ENCODE measurements at places on chromosomes 4 and X.

DNA sequence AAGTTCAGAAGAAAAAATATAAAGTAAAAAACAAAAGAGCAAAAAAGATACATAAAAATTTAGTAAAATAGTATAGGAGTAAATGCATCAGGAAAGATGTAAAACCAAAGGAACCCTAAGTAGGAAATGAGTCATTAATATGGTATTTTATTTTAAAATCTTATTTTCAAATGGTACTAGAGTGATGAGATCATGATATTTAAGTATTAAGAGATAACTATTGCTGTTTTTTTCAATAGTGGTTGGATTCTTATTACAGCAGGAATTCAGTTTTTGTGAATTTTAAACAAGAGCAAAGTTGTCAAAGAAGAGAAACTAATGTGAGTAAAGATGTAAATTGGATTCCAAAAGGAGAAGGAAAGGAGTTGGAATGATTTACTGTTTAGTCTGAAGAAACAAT lies 20.0 kb downstream of the EMCN start:
- no peak for DNase-seq

- no peak for DNase-seq
These were observed 27.4 kb downstream of the HOPX start for GRCh38 chr4:56653461-56654237.

DNA sequence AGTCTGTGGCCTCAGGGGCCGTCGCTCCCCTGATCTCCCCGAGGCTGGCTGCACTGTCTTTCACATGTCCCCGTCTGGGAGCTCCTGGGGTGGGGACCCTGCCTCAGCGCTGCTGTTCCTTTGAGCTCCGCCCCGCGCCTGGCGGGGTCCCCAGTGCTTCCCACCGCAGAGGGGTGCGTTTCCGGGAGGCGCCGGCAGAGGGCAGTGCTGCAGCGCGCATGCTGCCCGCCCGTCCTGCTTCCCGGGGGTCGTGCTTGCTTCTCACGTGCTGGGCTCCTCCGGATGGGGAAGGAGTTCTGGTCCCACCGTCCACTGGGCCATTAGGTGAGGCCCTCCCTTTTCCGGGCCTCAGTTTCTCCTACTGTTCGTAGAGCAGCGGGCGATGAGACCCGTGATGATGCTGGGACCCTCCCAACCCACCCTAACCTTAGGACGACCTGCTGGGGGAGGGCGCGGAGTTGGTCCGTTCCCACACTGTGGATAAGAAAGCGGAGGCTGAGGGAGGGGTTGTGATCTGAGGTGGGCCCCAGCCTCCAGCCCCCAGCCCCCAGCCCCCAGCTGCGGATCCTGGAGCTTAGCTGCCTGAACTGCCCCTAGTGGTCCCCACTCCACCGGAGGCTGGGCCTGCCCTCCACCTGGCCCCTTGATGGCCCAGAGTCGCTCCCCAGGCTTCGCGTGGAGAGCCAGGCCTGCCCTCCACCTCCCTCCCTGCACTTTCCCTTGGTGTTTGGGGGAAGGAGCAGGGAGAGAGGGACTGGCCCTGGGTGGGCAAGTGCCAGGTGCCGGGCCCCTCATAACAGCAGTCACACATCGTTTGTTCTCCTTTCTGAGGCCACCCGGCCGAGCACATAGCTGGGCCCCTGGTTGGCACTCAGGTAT lies 15.3 kb downstream of the CPZ start:
- DNase-seq: no peak

DNA sequence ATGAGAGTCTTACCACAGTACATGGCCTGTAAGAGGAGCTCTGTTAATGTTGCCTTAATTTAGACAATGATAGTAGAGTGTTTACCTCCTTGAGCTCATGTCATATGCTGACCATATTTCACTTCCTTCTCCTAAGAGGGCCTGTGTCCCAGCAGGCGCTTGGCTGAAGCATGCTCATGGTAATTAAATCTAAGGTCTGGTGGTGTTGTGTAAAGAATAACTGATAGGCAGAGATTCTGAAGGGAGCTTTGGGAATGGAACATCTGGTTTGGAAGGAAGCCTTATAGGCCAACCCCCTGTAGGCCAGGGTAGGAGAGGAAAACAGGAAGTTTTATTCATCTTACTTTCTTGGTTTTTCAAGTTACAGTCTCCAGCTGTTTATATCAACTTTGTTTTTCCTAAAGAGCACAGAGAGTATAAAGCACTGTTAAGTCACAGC lies 300.2 kb downstream of the USP46 start:
- DNase-seq: no peak

- no peak for DNase-seq
These were observed 27.5 kb upstream of the CXCL13 start for GRCh38 chr4:77578145-77578544.

GRCh38 chr4:142408003-142408441 lies 438.1 kb downstream of the INPP4B start:
- no peak for DNase-seq

DNA sequence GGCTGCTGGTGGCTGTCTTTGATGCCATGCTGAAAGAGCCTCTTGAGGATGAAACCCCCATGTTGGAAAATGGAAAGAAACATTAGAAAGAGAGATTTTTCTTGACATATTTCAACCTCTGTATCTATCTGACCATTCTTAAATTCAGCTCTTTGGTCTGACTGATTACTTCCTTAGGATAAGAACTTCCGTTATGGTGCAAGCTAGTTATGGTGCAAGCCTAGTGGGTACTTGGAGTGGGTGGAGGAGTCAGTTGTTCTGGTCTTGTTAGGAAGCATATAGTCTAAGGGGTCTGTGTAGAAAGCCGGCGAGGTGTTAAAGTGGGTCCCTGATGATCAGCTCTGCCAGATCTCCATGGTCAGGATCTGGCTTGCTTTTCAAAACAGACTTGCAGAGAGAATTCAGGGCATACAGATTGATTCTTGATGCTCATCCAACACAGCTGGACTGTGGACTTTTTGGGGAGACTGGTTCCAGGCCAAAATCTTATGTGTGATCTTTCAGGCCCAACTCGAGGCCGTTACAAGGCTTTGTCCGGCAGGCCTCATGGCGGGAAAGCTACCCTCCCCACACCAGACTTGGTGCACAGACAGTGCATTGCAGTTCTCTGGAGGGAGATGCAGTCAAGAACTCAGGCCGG lies 82.8 kb upstream of the BOD1L1 start:
- DNase-seq: no peak

- no peak for DNase-seq
These were observed 111.1 kb upstream of the ACSL4 start for GRCh38 chrX:109843963-109844751.

DNA sequence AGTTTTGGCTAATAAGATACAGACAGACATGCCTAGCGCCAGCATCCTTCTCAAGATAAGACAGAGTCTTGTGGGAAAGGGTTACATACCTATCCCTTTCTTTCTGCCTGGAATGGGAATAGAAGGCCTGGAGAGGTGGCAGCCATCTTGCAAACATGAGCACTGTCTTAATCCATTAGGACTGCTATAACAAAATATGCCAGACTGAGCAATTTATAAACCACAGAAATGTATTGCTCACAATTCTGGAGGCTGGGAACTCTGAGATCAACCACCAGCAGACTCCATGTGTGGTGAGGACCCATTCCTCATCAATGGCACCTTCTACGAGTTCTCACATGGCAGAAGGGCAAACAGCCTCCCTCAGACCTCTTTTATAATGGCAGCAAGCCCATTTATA lies 26.5 kb upstream of the NEIL3 start:
- DNase-seq: no peak

GRCh38 chr4:129808242-129808641 lies 712.3 kb downstream of the C4orf33 start:
- no peak for DNase-seq

- DNase-seq: no peak
These were observed 898 bp downstream of the UBQLN2 start for GRCh38 chrX:56564164-56564885.

- DNase-seq: no peak
These were observed 98.1 kb upstream of the EGFL6 start for GRCh38 chrX:13471269-13471668.

GRCh38 chr4:95513022-95513421 lies 35.8 kb downstream of the UNC5C start:
- no peak for DNase-seq

- no peak for DNase-seq
These were observed 16.8 kb downstream of the CLDN22 start for GRCh38 chr4:183303301-183303700.

DNA sequence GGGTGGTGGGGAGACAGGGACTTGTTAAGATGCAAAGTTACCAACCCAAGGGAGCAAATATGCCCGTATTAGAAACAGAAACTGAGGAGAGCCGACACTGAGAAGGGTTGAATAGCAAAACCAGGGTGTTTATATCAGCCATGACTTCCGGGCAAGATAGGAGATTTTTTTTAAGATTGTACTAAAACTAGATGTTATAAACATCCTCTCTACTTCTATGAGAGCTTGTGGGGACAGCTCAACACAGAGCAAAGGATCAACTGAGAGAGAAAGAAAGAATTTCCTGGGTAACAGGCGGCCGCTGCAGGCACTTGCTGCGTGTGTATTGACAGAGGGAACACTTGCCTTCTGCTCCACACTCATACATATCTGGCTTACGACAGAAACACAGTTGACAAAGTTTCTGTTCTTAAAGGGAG lies 49.1 kb upstream of the FBXW7 start:
- DNase-seq: no peak

- no peak for DNase-seq
These were observed 403.7 kb downstream of the CENPC start for GRCh38 chr4:67141586-67141985.

DNA sequence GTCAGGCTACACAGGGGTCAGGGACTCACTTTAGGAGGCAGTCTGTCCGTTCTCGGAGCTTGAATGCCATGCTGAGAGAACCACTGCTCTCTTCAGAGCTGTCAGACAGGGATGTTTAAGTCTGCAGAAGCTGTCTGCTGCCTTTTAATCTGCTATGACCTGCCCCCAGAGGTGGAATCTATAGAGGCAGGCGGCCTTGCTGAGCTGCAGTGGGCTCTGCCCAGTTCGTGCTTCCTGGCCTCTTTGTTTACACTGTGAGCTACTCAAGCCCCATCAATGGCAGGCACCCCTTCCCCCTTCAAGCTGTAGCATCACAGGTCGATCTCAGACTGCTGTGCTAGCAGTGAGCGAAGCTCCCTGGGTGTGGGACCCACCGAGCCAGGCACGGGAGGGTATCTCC lies 31.5 kb upstream of the UNC5C start:
- DNase-seq: no peak

- no peak for DNase-seq
These were observed 43.5 kb downstream of the CLOCK start for GRCh38 chr4:55503169-55503568.

- no peak for DNase-seq
These were observed 100.2 kb upstream of the C1QTNF7 start for GRCh38 chr4:15327311-15328298.

DNA sequence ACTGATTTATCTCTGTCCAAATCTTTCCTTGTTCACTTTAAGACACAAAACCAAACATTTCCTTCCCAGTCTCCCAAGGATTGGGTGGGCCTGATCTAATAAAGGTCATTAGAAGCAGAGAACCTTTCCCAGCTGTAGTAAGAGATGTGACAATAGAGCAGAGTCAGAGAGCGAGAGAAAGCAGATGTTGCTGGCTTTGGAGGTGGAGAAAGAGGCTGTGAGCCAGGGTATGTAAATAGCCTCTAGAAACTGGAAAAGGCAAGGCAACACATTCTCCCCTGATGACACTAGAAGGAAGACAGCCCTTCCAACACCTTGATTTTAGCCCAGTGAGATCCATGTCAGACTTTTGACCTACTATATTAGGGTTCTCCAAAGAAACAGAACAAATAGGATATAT lies 337.5 kb upstream of the CASK start:
- no peak for DNase-seq

GRCh38 chr4:56048702-56049431 lies 100.1 kb downstream of the CEP135 start:
- DNase-seq: no peak

DNA sequence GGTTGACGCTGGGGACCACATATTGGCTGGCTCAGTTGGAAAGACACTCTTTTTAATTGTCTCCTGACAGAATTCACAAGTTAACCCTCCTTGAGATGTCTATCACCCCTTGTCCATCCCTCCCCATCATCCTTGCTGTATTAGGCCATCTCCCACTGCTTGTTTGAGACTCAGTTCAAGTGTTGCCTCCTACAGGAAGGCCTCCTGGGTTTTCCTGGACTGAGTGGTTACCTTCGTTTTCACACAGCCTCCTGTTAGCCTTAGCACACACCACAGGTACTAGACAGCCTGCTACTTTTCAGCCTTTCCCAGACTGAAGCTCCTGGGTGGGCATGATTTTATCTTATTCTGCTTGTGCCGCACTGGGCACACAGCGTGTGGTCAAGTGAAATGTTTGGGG lies 145.3 kb upstream of the STX18 start:
- DNase-seq: no peak

DNA sequence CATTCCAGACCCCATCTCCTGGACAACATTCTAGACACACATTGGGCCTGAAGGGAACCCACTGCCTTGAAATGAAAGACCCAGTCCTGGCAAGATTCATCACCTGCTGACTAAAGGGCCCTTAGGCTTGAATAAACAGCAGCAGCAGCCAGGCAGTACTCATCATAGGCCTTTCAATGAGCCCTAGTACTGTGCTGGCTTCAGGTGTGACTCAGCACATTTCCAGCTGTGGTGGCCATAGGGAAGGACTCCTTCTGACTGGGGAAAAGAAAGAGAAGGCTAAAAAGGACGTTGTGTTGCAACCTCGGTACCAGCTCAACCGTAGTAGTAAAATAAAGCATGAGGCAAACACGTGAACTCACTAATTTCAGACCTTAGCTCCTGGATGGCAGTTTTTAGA lies 344.0 kb downstream of the ACTRT1 start:
- no peak for DNase-seq

GRCh38 chrX:26871967-26872366 lies 591.2 kb downstream of the PPP4R3C start:
- DNase-seq: no peak

DNA sequence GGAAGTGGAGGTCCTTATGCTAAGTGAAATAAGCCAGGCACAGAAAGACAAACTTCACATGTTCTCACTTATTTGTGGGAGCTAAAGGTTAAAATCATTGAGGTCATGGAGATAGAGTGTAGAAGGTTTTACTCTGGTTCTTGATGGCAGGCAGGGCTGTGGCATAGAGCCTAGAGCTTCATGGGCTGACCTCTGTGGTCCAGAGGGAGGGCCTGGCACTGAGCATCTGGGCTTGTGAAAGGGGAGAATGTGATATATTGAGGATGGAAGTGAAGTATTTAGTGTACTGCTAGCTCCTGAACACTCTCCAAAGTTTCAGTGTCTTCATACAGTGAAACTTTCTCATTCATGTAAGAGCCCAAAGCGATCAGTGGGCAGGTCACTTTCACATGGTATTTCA lies 71.3 kb upstream of the ANXA3 start:
- no peak for DNase-seq

- DNase-seq: no peak
These were observed 7.4 kb downstream of the WDR44 start for GRCh38 chrX:118353081-118353850.

DNA sequence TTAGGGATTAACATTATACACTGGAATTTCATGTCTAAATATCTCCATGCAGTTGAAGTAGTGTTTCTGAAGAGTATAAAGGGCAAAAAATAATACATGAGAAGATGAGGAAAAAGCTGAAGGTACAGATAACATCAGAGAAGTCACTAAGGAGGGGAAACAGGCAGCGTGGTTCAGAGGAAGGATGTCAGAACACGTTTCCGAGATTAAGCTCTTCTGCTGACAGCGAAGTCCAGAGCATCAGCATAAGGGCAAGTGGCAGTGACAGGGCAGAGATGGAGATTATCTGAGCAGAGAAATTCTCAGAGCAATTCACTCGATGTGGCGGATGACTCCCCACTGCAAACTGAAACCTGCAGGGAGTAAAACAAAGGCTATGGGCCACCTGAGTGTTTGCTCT lies 443.2 kb upstream of the FRG1 start:
- no peak for DNase-seq

- no peak for DNase-seq
These were observed 55.5 kb upstream of the PCDH18 start for GRCh38 chr4:137587796-137588195.

GRCh38 chr4:92634882-92635281 lies 331.1 kb downstream of the GRID2 start:
- DNase-seq: no peak

Data from thoracic aorta (tissue), 2 donors.